ENCODE measurements at places on chromosomes 1 and 21. TPM values are rescaled to one million over a fixed set of nuclear protein-coding genes. Genes with fewer than 3 reads are reported as not detected.

DNA sequence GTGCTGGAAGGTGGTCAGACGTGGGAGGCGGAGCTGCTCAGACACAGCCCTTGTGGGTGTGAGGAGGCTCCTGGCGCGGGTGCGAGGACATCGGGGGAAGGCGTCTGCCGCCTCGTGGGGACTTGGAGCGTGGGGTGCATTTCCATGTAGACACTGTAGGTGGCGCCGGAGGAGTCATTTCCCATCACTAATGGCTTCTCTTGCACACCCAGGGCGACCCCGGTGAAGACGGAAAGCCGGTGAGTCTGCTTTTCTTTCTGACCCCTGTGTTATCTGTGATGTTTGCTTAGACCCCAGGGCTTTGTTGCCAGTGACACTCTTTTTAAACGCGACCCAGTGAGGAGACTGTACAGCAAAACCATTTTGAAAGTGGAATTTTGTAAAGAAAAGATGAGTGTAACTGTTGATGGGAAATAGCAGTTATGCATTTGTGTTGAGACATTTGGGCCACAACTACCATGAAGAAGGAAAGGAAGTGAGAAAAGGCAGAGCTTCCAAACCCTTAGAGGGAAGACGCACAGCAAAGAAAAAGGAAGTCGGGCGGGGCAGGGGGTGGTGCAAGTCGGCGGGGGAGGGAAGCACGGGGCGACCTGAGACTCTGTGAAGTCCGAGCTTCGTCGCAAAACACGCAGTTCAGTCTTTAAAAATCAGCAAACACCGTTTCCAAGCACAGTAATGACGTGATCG lies 64.0 kb downstream of the SLC19A1 start:
- H3K4me1 ChIP-seq, result peaks cover 51% of the 10 kb centered on the region
- H3K27me3 ChIP-seq, result no peaks in the 10 kb centered on the region
- H3K4me3 ChIP-seq, result no peak overlapping the region
- H3K36me3 ChIP-seq, result peaks cover 49% of the 10 kb centered on the region

DNA sequence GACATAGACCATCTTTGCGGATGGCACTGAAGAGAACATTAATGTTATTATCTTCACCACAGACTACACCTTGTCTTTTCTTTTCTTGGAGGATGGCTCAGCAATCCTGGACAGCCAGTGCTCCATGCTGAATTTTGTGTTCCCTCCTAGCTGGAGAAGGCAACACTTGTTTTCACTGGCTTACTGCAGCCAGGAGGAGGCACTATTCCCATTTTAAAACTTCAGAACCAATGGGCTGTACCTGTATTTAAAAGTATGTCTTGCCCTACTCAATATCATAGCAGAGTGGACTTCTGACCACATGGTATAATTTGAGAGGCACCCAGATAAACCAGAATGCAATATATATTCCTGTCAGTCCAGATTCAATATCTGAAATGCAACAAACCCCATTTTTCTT lies 53.3 kb upstream of the POGK start:
- H3K4me1 ChIP-seq, result no peaks in the 10 kb centered on the region
- no peak overlapping the region for H3K27ac ChIP-seq
- no peaks in the 10 kb centered on the region for H3K27me3 ChIP-seq
- no peak for DNase-seq
- no peaks in the 10 kb centered on the region for H3K36me3 ChIP-seq

DNA sequence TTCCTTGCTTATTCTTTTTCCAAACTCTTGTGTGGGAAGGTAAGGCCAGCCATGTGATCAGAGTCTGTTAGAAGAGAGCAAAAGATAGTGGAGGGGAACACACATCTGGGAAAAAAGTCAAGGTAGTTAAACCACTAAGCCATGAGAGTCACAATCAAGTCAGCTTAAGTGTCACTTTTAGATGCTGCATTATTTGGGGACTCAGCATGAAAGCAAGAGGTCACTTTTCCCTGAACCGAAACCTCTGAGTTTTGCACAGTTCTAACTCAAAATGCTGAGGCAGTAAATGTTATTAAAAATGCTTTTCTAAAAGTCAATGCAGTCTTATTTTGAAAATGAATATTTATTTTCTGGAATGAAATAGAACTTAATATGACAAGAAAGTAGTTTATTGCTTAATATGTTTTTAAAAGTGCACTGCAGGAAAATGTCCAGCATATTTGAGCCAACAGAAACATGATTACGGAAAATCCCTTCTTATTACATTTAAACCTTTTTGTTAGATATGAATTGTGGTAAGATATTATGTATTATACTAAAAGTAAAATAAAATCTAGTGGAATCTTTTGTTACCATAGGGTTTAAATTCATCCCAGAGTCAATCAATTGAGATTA lies 69.3 kb downstream of the RBM11 start:
- no peaks in the 10 kb centered on the region for H3K36me3 ChIP-seq
- no peaks in the 10 kb centered on the region for H3K27me3 ChIP-seq
- H3K4me3 ChIP-seq, result no peak overlapping the region
- no peaks in the 10 kb centered on the region for H3K4me1 ChIP-seq
- H3K27ac ChIP-seq, result no peak overlapping the region

DNA sequence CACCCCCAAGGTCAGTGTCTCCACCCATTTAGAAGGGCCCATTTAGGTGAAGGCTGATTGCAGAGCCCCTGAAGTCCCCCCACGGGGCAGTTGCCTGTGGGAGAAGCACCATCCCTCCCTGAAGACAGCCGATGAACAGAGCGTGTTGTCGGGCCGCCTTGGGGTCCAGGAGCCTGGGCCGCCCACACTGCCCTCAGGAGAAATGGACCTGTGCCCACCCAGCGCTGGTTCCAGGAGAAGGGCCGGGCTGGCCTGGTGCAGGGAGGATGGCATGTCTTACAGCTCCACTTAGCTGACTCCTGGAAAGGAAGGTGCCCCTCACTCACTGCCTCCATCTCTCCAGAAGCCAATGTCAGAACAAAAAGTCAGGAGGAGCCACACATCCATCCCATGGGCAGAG lies 252.7 kb upstream of the VAMP3 start:
- H3K4me1 ChIP-seq, result no peaks in the 10 kb centered on the region
- no peak overlapping the region for H3K27ac ChIP-seq
- no peaks in the 10 kb centered on the region for H3K27me3 ChIP-seq
- DNase-seq, result no peak
- H3K4me3 ChIP-seq, result no peak overlapping the region

DNA sequence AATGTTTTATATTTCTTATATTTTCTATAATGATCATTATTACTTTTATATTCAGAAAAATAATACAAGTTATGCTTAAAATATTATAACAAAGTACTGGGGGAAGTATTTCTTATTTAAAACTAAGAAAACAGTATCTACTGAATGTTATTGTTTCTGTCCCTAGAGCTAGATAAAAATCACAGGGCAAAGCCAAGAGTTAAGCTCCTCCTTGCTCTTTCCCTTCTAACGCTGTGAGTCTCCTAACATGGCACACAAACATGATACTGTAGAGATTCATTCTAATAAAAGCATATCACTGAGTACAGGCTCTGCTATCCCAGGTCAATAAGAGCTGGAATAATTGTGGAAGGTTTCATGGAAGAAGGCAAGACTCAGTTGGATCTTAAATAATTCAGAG lies 53.4 kb downstream of the PTPN14 start:
- DNase-seq, result no peak
- no peaks in the 10 kb centered on the region for H3K36me3 ChIP-seq

GRCh38 chr1:54542120-54542961 lies 5.7 kb upstream of the ACOT11 start:
- peaks cover 18% of the 10 kb centered on the region for H3K27me3 ChIP-seq
- H3K36me3 ChIP-seq, result no peaks in the 10 kb centered on the region
- peaks cover 28% of the 10 kb centered on the region for H3K4me1 ChIP-seq
- peak overlapping the region; percentile 44 for H3K4me3 ChIP-seq
- peak overlapping the region; percentile 62 for H3K27ac ChIP-seq

GRCh38 chr1:93629101-93630059 lies 52.3 kb downstream of the BCAR3 start:
- peaks cover 28% of the 10 kb centered on the region for H3K4me1 ChIP-seq
- H3K36me3 ChIP-seq, result no peaks in the 10 kb centered on the region
- no peak overlapping the region for H3K4me3 ChIP-seq
- DNase-seq, result no peak

GRCh38 chr1:225253173-225253572 lies 174.7 kb downstream of the LBR start:
- no peaks in the 10 kb centered on the region for H3K4me1 ChIP-seq
- H3K27ac ChIP-seq, result no peak overlapping the region
- H3K4me3 ChIP-seq, result no peak overlapping the region

- no peak overlapping the region for H3K4me3 ChIP-seq
- no peaks in the 10 kb centered on the region for H3K4me1 ChIP-seq
- H3K36me3 ChIP-seq, result no peaks in the 10 kb centered on the region
- DNase-seq, result no peak
- no peak overlapping the region for H3K27ac ChIP-seq
Observed at GRCh38 chr21:41707231-41707959, 59.5 kb downstream of the RIPK4 start.

- H3K4me1 ChIP-seq, result no peaks in the 10 kb centered on the region
- no peak for DNase-seq
- no peaks in the 10 kb centered on the region for H3K27me3 ChIP-seq
- H3K27ac ChIP-seq, result no peak overlapping the region
- no peaks in the 10 kb centered on the region for H3K36me3 ChIP-seq
- no peak overlapping the region for H3K4me3 ChIP-seq
Observed at GRCh38 chr1:175318633-175319032, 126.1 kb upstream of the KIAA0040 start.

DNA sequence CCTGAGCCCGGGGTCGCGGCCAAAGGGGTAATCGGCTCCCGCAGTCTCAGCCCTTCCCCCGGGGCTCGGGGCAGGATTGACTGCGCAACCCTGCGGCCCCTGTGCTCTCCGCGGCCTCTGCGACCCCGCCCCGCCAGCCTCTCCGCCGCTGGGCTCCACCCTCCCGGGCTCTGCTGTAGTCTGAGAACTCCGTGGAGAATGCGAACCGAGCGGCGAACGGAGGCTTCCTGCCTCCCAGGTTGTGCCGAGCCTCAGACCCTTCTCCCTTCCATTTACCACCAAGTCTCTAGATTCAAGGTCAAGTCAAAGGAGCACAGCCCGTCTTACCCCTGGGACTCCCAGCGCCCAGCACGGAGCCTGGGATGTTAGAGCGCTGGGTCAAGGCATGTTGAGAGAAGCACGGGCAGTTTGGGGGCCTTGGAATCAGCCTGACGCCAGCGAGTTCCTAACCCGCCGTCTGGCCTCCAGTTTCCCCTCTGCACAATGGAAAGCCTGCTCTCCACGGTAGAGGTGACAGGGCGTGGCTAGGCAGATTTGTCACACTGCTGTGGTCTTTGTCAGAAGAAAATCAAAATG lies 3.0 kb downstream of the ATP2B4 start:
- no peaks in the 10 kb centered on the region for H3K27me3 ChIP-seq
- H3K4me1 ChIP-seq, result peaks cover 32% of the 10 kb centered on the region
- peak overlapping the region; percentile 95 for H3K27ac ChIP-seq
- DNase-seq, result peak; percentile 91
- H3K36me3 ChIP-seq, result peaks cover 4% of the 10 kb centered on the region

GRCh38 chr1:38152351-38153065 lies 105.9 kb upstream of the POU3F1 start:
- no peaks in the 10 kb centered on the region for H3K36me3 ChIP-seq
- no peaks in the 10 kb centered on the region for H3K4me1 ChIP-seq
- DNase-seq, result no peak

GRCh38 chr1:94827434-94827833 lies 7.3 kb downstream of the SLC44A3 start:
- H3K36me3 ChIP-seq, result no peaks in the 10 kb centered on the region
- no peak overlapping the region for H3K4me3 ChIP-seq
- peaks cover 8% of the 10 kb centered on the region for H3K4me1 ChIP-seq
- H3K27me3 ChIP-seq, result no peaks in the 10 kb centered on the region
- no peak overlapping the region for H3K27ac ChIP-seq

DNA sequence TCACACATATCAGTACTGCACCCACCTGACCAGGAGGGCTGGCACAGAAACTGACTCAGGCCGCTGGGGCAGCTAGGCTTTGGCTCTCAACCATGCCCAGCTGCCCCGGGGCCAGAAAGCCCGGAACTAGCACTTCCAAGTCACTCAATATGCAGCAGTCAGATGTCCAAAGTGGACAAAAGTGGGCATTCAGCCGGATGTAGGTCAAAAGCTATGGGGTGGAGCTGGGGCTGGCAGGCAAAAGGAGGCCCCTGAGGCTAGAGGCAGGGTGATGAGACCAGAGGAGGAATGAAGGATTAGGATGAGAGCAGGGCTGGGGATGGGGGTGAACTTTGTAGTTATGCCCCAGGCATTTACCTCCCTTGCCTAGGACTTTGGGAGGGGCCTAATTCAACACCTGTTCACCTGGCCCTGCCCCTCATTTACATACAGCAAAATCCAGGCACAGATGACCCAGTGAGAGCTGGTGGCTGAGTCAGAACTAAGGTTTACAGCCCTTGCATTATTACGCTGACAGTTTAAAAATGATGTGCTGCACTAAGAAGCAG lies 30.7 kb upstream of the EDN2 start:
- peaks cover 19% of the 10 kb centered on the region for H3K4me1 ChIP-seq
- no peaks in the 10 kb centered on the region for H3K36me3 ChIP-seq
- no peak overlapping the region for H3K27ac ChIP-seq
- no peaks in the 10 kb centered on the region for H3K27me3 ChIP-seq
- no peak for DNase-seq

- no peaks in the 10 kb centered on the region for H3K4me1 ChIP-seq
- peak; percentile 16 for DNase-seq
- no peak overlapping the region for H3K4me3 ChIP-seq
Observed at GRCh38 chr1:219806642-219807041, 121.7 kb downstream of the SLC30A10 start.

DNA sequence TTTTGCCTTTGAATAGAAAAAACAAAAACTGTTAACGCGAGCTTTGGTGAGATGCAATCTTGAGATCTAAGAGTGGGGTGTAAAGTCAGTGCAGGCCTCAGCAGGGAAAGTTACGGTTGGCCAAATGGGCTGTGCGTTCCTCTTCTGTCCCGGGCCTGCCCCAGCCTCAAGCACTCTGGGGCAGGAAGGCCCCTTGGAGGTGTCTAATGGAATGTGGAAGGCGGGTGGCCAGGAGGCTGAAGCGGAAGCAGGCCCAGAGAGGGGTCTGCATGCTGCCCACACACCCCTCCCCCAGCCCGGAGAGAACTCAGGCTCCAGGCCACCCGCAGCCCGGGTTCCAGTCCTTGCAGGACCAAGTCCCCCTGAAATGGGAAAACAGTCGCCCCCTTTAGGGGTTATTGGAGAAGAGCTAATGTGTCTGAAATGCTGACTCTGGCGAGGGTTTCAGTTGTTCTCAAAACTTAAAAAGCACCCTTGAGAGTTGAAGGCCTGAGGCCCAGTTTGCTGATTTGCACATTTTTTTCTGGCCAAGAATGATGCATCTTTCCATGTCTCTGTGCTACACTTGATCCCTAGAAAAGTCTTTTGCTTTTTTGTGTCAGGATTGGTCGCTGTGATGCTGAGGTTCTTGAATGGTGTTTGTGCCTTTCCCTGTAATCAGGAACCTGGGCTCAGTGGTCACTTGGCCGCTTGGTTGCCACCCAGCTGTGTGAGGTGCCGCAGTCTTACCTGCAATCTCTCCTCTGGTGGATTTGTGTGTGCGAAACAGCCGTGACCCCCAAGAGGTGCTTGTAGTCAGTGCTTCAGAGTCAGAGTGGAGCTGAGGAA lies 2.0 kb downstream of the COL18A1 start:
- no peak for DNase-seq
- no peaks in the 10 kb centered on the region for H3K36me3 ChIP-seq
- H3K27ac ChIP-seq, result no peak overlapping the region
- peak overlapping the region; percentile 51 for H3K4me3 ChIP-seq

Gene KLHDC7A
- 1.7 TPM for total RNA-seq

Gene RNF2
- total RNA-seq, result 15.8 TPM

Gene ZNF684
- total RNA-seq, result 3.7 TPM

Gene PLA2G4A
- total RNA-seq, result 11.7 TPM

Gene OR2T35
- not detected for total RNA-seq

Measured in left lung (tissue), 14 donors.